Stimulated activated CD4-positive, alpha-beta T cell treated with anti-CD3 and anti-CD28 coated beads, Interleukin-15, amount 100 ng/mL, for 1 hour (primary cell): ENCODE measurements at places on chromosomes 11 and 22.

DNA sequence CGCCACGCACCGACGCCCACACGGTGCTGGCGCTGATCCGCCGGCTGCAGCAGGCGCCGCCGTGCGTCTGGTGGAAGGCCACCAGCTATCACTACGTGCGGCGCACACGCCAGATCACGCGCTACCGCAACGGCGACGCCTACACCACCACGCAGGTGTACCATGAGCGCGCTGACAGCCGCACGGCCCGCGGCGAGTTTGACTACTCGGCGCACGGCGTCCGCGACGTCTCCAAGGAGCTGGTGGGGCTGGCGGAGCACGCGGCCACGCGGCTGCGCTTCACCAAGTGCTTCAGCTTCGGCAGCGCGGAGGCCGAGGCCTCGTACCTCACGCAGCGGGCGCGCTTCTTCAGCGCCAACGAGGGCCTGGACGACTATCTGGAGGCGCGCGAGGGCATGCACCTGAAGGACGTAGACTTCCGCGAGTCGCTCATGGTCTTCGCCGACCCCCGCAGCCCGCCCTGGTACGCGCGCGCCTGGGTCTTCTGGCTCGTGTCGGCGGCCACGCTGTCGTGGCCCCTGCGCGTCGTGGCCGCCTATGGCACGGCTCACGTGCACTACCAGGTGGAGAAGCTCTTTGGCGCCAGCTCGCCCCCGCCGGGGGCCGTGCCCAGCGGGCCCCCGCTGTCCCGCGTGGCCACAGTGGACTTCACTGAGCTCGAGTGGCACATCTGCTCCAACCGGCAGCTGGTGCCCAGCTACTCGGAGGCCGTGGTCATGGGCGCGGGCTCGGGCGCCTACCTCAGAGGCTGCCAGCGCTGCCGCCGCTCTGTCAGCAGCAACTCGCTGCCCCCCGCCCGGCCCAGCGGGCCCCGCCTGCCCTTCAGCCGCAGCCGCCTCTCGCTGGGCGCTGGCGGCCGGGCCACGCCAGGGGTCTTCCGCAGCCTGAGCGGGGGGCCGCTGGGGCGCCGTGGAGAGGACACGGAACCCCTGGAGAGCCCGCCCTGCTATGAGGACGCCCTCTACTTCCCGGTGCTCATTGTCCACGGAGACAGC lies 3.2 kb downstream of the TMEM151A start:
- DNase-seq: no peak

- no peak for DNase-seq
Measured at GRCh38 chr22:28341001-28341400, 338.6 kb downstream of the TTC28 start.

DNA sequence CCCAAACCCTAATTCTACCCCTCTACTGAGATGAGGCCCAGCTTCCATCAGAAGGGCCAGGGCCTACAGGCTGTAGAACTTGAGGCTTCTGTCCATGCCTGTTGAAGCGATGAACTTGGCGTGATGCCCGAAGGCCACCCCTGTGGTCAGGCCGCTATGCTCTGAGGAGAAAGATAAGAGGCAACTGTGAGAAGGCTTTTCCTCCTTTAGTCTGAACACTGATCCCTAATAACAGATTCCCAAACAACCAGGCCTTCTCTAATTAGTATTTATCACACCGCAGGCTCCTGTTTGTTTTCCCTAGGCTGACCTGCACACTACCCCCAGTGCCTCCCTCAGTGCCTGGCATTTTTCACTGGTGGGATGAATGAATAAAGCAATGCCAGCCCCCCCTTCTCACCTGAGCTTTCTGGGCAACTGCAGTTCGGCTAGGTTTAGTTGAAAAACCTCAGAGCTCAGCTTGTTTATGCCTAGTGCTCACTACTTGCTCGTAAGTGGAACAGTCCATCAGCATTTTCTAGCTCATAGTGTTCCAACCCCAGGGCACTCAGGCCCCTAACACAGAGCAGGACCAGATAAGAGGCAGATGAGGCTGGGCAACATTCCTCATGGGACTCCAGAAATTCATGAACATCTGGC lies 15.2 kb downstream of the PRPF19 start:
- DNase-seq: no peak

DNA sequence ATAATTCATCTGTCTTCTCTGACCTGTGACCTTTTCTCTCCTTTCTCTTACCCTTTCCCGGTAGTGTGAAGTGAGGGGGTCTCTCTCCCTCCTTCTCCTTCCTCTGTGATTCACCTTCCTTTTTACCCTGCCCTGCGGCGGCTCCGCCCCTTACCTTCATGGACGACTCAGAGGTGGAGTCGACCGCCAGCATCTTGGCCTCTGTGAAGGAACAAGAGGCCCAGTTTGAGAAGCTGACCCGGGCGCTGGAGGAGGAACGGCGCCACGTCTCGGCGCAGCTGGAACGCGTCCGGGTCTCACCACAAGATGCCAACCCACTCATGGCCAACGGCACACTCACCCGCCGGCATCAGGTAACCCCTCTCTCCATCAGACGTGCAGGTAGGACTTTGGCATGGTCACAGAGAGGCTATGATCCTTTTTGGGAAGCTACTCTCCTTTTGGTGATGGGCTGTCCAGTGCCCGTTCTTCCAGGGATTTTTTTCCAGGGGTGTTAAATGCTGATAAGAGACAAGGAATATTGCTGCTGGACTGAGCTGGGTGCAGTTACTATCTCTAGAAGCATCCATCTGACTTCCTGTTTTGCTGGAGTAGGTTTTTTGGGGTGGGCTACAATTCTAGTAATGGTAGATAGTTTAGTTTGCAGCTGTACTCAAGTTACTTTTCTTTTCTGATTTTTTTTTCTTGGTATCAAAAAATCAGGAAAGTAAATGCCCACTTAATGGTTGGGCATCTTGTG lies 29.9 kb downstream of the CTNND1 start:
- DNase-seq: no peak

DNA sequence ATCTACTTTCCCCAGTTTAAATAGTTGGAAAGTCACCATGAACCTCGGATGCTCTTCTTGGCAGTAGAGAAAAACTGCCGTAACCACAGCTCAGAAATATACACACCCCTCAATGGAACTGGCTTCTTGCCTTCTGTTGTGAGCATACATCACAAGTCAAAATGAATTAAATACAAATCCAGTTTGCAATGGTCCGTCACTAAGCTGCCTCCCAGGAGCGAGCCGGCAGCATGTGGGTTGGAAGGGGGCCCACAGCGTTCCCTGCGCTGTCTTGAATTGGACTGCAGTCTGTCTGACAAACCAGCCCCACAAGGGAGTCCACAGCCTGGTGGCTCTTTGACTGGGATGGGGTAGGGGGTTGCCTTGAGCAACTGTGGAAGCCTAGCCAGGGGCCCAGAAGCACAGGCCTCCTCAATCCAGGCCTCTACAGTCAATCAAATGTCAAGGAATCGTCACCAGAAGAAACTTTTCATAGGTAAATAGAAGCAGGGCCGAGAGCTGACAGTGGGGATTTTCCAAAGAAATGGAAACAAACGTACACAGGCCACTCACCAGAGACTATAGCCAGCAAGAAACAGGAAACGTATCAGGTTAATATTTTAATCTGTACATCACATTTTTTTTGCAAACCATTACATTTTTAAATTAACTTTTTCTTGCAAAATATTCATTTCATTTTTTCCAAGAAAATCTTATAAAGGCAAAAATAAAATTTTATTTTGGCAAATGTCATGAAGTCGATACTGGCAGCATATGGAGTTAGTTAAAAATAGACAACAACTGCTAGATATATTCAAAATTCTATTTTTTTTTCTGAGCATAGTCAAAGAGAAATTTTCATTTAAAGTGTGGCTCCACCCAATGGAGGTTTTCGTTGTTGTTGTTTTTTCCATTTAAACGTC lies 38.5 kb downstream of the C11orf58 start:
- no peak for DNase-seq

GRCh38 chr11:112459001-112459400 lies 198.3 kb upstream of the PLET1 start:
- no peak for DNase-seq

DNA sequence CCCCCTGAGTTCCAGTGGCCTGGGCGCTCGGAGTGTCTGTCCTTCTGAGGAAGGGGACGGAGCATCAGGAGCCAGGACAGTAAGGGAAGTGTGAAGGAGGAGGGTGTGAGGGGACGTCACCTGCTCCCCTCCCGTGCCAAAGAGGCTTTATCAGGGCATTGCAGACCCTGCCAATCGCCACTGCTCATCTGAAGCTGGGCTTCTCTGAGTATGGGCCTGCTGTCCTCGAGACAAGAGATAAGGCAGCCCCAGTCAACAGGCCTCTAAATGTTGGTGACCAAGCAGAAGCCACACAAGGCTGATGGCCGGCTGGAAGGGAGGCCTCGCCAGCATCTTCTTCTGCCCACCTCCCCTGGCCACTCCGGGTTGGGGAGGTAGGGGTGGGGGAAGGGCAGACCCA lies 29.8 kb downstream of the LIF start:
- no peak for DNase-seq

DNA sequence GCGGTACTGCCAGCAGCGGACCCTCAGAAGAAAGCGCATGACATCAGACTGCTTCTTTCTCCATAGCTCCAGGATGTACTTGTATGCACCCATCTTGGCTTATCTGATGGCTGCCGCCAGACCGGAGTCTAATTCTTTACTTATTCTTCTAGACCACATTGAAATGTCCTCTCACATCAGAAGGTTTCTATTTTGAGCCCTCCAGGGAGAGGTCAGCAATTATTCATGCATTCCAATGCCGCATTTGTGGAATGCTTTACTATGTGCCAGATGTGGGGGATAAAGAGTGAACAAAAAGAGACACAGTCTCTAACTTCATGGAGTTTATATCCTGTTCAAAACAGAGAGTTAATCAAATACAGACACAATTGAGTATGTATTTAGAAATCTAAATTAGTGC lies 230.1 kb downstream of the MIAT start:
- DNase-seq: no peak

DNA sequence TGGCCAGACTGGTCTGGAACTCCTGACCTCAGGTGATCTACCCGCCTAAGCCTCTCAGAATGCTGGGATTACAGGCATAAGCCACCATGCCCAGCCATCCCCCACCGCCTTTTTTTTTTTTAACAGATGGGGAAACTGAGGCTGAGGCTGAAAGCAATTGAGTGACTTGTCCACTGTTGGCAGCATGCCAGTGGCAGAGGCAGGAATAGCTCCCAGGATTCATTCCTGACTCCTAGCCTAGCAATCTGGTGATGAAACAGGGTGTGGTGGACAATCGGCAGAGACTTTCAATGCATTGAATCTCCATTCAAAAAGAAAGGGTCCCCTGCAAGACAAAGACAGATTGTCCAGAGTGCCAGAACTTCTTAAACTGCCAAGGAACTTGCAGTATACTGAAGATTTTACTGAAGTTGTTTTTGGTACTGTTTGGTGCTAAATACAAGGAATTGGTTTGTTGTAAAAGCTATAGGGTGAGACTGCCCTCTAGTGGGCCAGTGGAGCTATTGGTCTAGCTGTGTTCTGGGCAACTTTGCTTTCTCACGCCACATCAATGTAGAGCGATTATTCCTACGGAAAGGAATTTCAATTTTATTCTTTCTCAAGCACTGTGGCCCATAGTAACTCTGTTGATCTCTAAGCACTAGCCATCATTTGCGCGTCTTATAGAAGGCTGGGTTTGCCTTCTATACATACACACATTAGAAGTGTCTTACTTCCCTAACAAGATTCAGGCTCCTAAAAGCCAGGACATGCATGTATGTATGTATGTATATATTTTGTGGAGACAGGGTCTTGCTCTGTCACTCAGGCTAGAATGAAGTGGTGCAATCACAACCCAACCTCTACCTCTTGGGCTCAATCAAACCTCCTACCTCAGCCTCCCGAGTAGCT lies 21.0 kb downstream of the C22orf31 start:
- no peak for DNase-seq

- no peak for DNase-seq
Measured at GRCh38 chr11:116825854-116826750, 3.0 kb upstream of the APOA4 start.

GRCh38 chr11:112410325-112410724 lies 149.7 kb upstream of the PLET1 start:
- no peak for DNase-seq

GRCh38 chr11:96306933-96307775 lies 35.8 kb downstream of the MAML2 start:
- DNase-seq: no peak

DNA sequence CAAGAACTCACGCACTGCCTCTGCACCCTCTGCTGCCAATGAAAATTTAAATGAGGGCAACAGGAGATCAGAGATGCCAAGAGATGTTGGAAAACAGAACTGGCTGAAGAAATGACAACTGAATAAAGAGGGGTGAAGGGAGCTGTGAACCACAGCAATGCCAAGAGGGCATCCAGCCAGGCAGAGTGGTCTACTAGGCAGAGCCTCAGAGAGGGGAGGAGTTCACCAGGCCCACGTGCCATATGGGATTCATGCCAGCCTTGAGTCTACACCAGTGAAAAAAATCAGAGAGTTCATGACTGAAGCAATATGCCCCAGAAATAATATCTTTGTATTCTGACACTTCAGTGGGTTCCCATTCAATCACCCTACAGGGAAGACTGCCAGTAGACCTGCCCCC lies 4.4 kb downstream of the APOL2 start:
- DNase-seq: no peak

- DNase-seq: no peak
Measured at GRCh38 chr11:72826191-72826941, 12.2 kb downstream of the ATG16L2 start.

DNA sequence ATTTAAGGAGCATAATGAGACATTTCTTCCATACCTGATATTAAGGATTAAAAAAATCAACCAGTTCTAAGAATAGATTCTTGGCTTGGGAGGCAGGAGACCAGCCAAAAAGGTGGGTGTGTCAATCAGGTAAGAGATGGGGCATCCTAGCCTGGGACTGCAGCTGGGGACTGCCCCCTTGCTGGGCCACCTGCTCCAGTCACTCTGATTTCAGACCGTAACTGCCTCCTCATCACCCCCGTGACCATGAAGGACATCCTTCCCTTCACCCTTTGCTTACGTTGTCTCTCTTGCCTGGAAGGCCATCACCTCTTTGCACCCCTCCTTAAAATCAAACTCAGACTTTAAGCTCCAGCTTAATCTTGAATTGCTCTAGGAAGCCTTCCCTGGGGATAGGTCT lies 17.9 kb downstream of the PTPN5 start:
- no peak for DNase-seq

DNA sequence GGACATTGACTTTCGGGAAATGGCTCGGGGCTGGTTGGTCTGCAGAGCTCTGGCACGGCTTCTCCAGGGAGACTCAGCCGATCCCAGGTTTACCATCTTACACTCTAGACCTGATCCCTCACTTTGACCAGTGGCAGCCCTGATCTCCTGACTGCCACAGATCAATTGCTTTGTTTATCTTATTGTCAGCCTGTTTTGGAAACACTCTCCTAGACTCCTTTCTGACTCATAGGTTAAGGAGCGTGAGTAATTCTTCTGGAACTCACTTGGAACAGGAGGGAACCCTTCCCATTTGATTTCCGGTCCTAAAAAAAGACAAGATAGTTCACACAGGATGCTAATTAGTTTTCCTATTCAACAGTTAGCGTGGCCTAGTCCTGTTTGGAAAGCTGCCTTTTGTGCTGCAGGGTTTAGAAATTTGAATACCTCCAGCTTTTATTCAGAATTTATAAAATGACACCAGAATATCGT lies 16.0 kb upstream of the BMAL1 start:
- no peak for DNase-seq

GRCh38 chr22:24117942-24118341 lies 63.3 kb upstream of the SUSD2 start:
- DNase-seq: no peak
